ENCODE measurements at places on chromosomes 2 and 18.

GRCh38 chr2:241616168-241617125 is 20.5 kb downstream of the THAP4 start:
- DNase-seq: no peak

DNA sequence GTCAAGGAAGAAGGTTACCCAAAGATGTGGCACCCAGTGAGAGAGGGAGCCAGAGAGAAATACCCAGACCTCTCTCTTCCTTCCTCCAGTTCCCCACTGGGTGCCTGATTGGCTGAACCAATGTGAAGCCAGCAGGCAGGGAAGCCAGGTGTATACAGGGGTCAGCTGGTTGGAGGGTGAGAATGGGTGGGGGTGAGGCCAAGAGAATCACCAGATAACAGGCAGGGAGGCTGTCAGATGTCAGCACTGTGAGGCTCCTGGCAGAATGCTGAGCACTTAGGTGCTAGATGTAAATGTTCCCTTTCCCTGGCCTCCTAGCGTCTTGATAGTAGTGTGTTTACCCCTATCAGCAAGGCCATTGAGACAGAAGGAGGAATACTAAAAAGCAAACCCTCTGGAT is 104.0 kb upstream of the MGAT5 start:
- DNase-seq: no peak

GRCh38 chr18:11810379-11810778 is 40.8 kb upstream of the CHMP1B start:
- DNase-seq: no peak

GRCh38 chr2:240386326-240386725 is 49.1 kb upstream of the GPC1 start:
- no peak for DNase-seq

- DNase-seq: no peak
Observed at GRCh38 chr18:79520478-79521390, 125.0 kb downstream of the NFATC1 start.

DNA sequence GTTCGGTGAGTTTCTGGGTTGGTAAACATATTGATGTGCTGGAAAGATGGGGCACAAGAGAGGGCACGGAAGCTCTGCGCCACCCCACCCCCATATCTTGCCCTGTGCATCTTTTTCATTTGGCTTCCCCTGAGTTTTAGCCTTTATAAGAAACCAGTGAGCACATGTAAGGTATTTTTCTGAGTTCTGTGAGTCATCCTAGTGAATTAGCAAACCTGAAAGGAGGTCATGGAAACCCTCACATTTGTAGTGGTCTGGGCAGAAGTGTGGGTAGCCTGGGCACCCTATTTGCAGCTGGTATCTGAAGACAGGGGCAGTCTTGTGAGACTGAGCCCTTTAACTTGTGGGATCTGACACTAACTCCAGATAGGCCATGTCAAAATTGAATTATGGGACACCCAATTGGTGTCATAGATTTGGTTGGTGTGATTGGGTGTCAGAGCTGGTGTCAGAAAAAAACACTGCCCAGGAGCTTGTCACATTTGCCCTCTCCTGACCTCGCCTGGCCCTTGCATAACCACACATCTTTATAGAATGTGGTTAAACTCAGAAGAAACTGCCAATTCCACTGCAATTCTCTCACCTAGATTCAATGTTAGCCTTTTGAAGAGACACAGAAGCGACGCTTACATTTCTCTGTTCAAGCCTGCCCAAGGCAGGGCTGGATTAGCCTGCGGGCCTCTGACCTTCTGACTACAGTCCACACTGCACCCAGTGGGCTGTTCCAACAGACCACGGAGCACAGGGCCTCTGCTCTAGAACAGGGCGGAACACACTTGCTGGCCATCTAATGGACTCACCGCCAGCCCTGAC is 12.0 kb upstream of the GALM start:
- DNase-seq: no peak

- no peak for DNase-seq
Observed at GRCh38 chr18:52652391-52652790, 312.4 kb downstream of the DCC start.

- DNase-seq: no peak
Observed at GRCh38 chr2:159067971-159068370, 99.5 kb downstream of the TANC1 start.

DNA sequence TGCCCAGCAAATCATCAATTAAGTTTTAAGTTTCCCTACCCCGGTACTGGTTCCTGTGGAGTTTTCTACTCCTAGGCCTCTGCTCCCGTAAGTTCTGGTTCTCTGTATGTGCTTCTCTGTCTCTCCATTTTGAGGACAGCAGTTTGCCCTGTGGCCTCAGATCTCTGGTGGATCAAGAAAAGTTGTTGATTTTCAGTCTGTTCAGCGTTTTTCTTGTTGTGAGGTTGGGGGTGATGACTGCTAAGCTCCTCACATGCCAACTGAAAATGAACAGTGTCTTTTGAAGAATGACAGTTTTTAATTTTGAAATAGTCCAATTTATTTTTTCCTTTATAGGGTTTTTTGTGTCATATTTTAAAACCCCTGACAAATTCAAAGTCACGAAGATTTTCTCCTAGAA is 31.7 kb downstream of the PROC start:
- no peak for DNase-seq

GRCh38 chr2:152097290-152097800 is 1.5 kb downstream of the CACNB4 start:
- DNase-seq: no peak

DNA sequence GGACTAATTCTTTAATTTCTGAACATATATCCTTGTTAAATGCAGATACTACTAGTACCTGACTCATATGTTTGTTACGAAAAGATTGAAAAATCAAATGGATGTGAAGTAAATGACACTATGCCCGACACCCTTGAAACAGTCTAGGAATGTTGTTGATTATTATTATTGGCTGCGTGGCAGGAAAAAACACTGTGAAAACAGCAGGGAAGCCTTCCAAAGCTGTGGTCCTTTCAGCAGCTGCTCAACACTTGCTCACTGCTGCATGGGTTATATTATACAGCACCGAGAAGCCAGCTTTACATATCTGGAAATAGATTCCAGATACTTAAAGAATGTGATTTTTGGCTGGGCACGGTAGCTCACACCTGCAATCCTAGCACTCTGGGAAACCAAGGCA is 26.5 kb downstream of the CRYGD start:
- no peak for DNase-seq

GRCh38 chr18:45201489-45201888 is 413.8 kb upstream of the SLC14A2 start:
- no peak for DNase-seq

DNA sequence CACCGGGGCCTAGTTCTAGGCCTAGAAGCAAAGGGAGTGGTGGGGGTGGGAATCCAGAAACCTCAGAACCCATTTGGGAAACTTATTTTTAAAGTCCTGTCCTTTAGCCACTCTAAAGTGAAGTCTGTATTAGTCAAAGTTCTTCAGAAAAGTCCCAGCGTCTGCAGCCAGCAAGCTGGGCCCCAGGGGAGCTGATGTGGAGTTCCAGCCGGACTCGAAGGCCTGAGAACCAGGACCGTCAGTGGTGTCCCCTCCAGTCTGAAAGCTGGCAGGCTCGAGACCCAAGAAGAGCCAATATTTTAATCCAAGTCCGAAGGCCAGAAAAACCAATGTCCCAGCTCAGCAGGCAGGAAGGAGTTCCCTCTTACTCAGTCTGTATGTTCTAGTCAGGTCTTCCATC is 32.4 kb downstream of the ID2 start:
- DNase-seq: no peak

GRCh38 chr2:54627973-54628372 is 95.5 kb upstream of the EML6 start:
- DNase-seq: no peak

- DNase-seq: no peak
Observed at GRCh38 chr18:10487154-10487553, 32.7 kb downstream of the APCDD1 start.

DNA sequence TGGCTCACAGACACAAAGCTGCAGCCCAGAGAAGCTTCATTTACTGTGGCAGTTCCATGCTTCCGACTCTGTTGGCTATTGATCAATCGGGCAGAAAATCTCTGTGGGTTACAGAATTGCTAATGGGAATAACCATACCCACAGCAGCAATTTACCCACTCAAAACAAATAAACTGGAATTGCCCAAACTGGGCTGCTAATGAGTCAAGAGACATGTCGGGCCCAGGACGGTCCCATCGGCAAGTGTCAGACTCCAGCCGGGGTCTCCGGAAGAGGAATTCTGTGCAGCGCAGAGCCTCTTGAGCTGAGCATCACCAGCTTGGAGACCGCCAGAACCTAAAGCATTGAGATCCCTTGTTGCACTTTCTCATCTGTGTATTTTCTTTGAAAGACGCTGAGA is 67.8 kb downstream of the TMEM18 start:
- DNase-seq: no peak

DNA sequence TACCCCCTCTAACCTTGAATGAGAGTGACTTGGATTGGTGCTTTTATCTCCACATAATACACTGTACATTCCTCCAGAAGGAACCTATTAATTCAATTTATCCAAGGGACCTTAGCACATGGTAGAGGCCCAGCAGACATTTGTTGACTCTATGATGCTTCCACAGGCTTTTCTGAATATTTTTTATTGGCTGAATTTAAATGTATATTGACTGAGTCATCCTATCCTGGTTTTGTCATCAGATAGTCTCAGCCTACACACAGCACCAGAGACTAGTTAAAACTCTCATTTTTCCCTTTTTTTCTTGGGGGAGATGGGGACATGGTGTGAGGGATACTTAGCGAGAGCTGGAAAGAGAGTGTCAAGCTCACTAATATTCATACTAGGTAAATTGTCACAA is 101.6 kb downstream of the LRRC30 start:
- DNase-seq: no peak

DNA sequence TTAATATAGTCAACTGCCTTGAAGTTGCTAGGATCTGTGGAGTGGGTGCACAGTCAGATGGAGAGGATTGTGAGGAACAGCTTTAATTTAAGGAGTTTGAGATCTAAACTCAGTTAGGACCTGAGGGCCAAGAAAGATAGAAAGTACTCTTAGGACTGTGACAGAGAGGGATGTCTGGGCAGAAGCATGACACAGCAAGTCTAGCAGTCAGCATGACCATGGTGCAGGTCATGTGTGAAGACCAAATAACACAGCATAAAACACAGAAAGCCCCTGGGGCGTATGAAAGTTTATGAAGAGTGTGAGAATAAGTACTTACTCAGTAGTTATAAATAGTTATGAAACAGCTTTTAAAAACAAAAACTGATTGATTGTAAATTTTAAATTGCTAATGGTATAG is 107.2 kb downstream of the GALNT1 start:
- DNase-seq: no peak

GRCh38 chr2:102977426-102978090 is 215.7 kb downstream of the TMEM182 start:
- DNase-seq: no peak

DNA sequence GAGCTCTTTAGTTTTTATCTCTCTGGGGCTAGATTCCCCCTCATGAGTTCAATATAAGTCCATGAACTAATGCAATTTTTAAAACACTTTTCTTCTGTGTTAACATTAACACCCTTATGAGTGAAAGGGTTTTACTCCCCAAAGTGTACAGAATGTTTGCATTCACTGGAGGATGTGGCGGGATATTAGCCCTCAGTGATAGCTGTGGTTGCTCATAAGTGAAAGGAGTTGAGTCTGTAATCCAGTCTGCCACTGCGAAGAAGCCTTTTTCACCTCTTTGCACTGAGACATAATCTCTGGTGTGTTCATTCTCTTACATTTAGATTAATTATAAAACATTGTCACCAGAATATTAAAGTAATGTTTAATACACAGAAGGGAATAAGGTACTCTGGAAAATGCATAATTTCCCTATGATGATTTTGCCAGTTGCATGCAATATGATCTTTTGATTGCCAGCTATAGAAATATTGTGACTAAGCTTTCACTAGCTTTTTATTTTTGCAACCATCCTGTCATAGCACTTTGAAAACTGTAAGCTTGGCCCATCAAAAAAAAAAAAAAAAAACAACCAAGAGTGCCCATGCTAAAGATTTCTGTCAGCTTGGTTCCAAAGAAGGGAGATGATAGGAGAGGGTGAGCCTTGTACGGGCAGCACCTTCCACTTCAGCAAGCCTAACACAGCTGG is 113.2 kb downstream of the BCL11A start:
- DNase-seq: no peak

DNA sequence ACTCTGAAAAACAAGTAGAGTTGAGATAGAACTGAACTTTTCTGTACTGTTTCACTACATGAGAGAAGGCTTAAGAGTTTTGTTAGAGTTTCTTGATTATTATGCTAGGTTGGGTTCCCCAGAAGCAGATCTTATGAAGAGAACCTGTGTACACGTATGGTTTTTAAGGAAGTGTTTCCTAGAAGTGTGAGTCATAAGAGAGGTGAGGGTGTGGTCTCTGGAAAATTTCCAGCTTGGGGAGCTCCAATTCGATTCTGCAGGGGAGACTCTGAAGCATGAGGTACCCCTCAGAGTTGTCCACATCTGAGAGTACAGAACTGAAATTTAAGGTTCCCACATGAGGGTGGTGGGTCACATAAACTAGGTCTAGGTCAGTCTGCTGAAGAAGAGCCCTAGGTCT is 83.3 kb upstream of the MAP2 start:
- DNase-seq: no peak

- DNase-seq: no peak
Observed at GRCh38 chr2:69494126-69494525, 56.9 kb upstream of the NFU1 start.

GRCh38 chr18:49751427-49752094 is 61.8 kb downstream of the ACAA2 start:
- DNase-seq: no peak

GRCh38 chr2:38374984-38375383 is 2.1 kb downstream of the ATL2 start:
- DNase-seq: no peak

DNA sequence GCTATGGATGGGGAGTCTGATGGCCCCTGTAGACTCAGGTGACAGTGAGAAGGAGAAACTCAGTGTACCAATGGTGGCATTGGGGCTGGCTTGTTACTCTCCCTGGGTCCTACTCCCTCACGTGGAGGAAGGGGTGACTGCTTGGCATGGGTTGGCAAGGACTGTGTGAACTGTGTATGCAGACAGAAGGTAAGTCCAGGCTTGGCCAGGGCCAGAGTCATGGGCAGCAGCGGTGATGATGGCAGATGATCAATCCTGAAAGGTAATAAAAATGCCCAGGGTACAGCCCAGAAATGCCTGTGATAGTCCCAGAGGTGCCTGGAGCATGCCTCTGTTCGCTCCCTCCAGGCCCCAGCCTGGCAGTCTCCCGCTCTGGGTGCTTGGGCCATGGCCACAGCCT is 153.9 kb downstream of the SH3RF3 start:
- no peak for DNase-seq

DNA sequence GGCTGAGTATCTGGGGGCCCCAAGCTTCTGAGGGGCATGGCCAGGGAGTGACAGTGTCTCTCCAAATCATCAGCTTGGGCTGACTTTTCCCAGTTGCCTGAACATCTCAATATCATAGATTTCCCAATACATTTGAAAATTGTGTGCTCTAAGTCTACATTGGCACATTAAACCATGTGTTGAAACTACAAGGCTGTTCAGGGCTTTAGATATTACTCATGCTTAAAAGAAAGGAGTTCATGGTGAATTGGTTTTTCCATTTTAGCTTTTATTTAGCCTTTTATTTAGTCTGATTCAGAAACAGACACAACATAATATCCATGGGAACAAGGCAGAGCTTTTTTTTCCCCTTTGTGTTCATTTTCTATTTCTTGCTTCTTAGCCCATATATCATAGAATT is 49.9 kb upstream of the GALR1 start:
- DNase-seq: no peak

Measured in midbrain (tissue), 1 donor.